T-helper 17 cell (primary cell): ENCODE measurements at places on chromosomes 1 and 21.

GRCh38 chr21:29316029-29316742 is 17.5 kb downstream of the BACH1 start:
- no peak for DNase-seq

DNA sequence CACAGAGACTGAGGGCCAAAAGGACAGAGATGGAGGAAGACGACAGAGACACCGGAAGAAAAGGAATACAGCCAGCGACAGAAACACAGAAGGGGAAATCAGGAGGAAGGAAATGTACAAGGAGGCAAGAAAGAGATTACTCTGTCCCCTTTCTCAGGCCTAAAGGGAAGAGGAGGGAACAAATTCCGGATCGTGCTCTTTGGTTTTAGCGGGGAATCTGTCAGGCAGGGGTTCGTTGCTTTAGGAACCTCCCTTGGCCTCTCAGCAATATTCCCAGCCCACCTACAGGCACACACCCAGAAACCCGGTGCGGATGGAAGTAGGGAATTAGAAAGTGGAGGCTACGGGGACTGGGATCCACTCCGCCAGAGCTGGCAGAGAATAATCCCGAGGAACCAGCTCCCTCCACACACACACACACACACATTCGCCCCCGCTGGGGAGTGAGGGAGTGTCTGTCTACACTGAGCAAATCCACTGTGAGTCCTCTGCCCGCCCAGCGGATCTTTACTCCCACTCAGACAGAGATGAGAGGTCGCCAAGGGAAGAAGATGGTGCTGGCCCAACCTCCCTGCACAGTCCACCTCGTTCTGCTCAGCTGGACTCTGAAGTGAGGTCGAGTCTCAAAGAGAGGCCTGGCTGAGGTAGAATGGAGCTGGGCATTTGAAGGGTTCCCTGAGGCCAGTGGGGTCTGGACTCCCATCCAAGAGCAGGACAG is 5.7 kb downstream of the TAL1 start:
- DNase-seq = no peak

- no peak for DNase-seq
Measured at GRCh38 chr1:180997843-180998504, 24.7 kb downstream of the STX6 start.

DNA sequence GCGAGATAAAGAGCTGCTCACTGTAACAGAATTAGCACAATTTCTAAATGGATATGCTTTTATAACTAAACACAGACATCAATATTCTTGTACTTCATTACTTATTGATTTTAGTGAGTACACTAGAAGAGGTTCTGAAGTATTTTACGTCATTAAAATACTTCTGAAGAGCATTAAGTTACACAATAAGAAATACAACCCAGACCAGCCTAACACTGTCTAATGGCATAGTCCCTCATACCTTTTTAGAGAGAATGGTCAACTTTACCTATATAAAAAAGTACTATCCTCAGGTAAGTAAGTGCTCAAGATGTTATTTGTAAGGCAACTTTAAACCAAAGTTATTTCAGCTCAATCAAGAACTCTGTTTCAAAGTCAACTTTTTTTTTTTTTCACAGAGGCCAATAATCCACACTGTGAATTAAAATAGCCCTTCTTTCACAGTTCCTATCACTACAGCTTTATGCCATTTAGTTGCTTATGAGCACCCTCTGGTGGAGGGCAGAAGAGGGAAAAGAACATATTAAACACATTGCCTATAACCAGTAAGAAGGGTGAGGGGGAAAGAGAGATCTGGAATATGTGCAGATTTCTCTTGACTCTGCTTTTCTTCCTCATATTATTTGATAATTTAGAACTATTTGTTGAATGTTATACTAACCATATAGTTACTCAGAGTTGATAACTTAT is 182.1 kb upstream of the DMRTA2 start:
- no peak for DNase-seq

- DNase-seq = no peak
Measured at GRCh38 chr1:244221991-244222390, 170.9 kb downstream of the ZBTB18 start.

DNA sequence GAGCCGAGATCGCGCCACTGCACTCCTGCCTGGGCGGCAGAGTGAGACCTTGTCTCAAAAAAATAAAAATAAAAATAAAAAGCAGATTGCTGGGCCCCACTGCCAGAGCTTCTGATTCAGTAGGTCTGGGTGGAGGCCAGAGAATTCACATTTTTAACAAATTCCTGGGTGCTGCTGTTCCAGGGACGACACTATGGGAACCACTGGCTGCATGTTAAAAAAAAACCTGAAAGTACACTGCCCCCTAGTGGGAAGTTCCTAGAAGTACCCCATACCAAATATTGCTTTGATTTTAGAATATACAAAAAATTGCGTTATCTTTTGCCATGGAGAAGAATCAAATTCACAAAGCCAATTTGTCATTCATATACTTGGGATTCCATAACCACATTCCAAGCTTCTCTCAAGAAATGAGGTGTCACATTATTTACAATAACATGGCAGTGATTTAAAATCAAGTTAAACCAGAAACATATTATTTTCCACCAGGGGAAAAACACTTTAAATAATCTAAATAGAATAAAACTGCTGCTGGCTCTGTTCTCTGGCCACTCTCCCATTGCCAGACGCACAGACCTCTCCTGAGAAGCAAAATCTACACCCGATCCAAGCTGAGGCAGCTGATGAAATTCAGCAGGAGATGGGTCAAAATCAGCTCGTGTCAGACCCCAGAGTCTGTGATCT is 27.4 kb downstream of the SYF2 start:
- no peak for DNase-seq

GRCh38 chr1:188140958-188141357 is 1312.2 kb downstream of the PLA2G4A start:
- no peak for DNase-seq

DNA sequence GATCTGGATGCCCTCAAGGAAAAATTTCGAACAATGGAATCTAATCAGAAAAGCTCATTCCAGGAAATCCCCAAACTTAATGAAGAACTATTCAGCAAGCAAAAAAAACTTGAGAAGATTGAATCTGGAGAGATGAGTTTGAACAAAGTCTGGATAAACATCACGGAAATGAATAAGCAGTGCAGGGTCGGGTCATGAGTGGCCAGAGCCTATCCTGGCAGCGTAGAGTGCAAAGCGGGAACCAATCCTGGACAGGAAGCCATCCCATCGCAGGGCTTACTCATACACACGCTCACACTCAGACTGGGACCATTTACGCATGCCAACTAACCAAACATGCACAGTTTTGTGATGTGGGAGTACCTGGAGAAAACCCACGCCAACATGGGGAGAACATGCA is 43.1 kb downstream of the ZMYM1 start:
- no peak for DNase-seq

DNA sequence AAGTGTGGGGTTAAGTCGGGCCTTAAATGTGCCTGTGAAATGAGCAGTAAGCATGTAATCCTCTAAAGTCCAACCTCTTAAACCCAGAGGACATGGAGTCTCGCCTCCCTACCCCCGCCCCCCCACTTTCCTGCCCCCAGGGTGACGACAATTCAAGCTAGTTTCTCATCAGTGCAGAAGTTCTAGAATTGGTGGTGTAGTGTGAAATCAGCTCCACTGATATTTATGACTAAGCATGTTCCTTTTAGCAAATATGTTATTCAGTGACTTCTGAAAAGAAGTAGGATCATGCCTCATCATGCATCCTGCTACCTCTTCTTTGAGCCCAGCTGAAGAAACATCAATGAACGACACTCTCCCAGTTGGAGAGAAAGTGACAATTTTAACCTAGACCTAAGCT is 2.6 kb upstream of the ABCB10 start:
- DNase-seq = no peak

DNA sequence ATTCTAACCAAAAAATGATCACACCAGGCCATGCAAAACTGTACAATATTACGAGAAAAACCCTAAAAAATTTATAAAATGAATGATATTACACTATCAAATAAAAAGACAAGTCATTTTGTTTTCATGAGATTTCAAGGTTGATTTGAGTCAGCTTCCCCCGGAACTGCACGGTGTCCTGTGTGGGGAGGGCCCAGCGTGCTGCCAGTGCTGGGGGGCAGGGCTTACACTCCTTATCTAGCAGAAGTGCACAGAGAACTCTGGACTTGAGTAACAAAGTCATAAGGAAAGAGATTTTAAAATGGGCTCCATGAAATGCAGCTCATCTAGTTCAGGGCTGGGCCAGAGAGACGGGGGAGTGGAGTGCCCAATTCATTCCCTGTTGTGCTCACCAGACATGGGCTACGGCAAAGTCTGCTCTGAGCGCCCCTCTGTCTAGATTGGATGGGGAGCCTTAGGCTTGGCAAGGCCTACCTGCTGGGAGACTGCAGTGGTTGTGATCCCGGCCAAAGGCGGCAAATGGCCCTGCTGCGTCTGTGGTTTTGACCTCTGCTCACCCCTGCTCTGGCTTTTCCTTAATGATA is 50.1 kb downstream of the COQ8A start:
- DNase-seq = no peak

GRCh38 chr1:34520111-34520510 is 234.7 kb upstream of the GJB5 start:
- no peak for DNase-seq

GRCh38 chr1:65360648-65361047 is 51.3 kb downstream of the DNAJC6 start:
- no peak for DNase-seq

GRCh38 chr1:54337034-54337433 is 69.2 kb downstream of the SSBP3 start:
- no peak for DNase-seq

DNA sequence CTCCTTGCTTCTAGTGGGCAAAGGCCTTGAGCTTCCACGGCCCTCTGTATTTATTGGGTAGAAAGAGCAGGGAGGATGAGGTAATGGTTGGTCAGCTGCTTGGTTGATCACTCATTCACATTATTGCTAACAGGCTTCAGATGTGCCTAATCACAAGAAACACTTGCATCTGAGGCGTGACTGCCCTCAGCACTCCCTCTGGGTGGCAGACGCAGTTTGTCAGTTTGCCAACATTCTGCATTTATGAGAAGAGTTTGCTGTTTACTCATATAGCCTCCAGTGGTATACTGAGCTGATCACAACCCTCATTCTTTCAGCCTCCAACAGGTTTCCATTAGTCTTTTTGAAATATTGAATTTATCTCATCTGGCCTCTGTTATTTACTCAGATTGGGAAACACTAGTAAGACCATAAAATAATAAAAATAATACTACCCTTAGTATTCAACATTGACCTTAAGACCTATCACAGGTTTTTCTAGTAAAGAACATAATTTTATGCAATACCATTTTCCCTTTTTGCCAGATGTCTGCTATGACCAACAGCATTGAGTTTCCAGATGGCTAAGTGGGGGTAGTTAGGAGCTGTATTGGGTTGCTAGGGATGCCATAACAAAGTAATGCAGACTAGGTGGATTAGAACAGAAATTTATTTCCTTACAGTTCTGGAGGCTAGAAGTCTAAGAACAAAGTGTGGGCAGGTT is 53.3 kb downstream of the PTGFR start:
- DNase-seq = no peak

DNA sequence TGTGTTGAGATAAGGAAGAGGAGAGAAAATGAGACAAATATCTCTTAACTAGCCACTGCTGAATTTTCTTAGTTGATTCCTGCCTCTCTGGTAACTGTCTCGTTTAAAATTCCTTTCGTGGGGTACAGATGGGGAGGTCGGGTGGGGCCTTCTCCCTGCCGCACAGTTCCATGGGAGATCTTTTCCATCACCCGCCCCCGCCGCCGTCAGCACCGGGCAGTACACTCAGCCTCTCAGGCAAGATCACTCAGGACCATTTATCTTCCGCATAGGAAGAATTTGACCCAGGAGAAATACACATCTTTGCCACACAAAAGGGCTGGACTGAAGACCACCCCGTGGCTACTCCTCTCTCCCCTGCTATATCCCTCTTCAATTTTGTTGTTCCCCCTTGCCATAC is 2.3 kb upstream of the VPS26C start:
- no peak for DNase-seq

- no peak for DNase-seq
Measured at GRCh38 chr1:25973610-25974321, 24.1 kb downstream of the PAFAH2 start.

- no peak for DNase-seq
Measured at GRCh38 chr1:15212954-15213291, 34.1 kb upstream of the FHAD1 start.

- no peak for DNase-seq
Measured at GRCh38 chr1:89780721-89781120, 40.1 kb upstream of the LRRC8D start.

- DNase-seq = no peak
Measured at GRCh38 chr1:109468061-109468460, 1.7 kb downstream of the SYPL2 start.
